Umbilical cord (tissue), 2 donors: ENCODE measurements at places on chromosomes 16 and 17.

DNA sequence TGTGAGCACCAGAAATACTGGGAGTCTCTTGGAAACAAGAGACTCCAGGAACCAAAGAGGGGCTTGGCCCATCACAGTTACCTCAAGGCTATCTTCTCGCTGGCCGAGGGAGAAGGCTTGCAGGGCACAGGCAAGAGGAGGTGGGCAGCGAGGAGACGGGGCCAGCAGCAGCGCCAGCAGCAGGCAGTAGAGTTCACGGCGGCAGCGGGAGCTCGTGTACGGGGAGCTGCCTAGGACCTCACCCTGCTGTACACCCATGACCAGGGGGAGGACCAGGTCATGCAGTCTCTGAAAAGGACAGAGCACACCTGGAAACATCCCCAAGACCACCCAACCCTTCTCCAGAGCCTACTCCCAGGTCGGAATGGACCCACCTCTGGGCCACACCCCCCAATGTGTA is 30.8 kb downstream of the PELP1 start:
- no peak for DNase-seq

DNA sequence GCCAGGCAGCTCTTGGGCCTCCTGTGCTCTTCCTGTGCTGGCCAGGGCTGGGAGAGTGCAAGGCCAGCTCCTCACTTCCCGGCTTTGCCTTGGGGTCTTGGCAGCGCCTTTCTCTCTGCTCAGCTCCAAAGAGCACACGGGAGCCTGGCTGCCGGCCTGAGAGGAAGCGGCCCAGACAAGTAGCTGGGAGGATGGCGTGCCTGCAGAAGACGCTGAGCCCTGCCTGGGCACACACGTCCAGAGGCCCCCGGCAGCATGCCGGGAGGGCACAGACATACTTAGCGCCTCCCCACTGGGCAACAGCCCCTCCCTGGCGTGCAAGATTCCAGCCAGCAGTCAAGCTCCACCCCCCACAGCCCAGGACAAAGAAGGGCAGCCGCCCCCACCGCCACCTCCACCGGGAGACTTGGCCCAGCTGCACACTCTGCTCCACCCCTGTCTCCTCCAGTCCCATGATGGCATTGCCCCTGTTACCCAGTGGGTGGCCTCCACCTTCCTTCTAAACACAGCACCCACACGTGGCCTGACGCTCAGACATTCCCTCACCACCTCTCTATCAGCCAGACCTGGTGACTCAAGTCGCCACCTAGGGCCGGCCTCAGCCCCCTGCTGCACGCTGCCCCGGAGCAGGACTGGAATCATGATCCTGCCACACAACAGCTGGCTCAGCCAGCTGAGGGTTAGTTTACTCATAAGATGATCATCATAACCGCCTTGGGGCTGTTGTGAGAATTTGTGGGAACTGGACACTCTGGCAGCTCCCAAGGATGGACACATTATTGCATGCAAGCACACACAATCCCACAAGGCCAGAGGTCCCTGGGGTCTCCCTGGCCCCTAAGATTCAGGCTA is 12.4 kb downstream of the SGCA start:
- peak; percentile 91 for DNase-seq

DNA sequence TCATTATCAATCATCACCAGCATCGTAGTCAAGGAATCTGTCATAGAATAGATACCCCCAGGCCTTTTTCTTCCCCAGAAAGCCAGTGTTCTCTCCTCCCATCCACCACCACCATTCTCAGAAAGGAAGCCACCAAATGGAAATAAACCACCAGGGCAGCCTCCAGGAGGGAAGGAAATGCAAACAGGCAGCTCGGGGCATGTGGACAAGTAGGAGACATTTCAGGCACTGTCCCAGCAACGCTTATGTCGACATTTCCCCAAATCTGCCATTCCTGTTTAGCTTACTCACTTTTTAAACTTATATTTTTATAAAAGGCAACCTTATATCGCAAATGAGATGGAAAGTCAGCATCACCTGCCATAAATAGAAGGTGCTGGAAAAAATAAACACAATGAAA is 15.8 kb downstream of the EMP2 start:
- no peak for DNase-seq

DNA sequence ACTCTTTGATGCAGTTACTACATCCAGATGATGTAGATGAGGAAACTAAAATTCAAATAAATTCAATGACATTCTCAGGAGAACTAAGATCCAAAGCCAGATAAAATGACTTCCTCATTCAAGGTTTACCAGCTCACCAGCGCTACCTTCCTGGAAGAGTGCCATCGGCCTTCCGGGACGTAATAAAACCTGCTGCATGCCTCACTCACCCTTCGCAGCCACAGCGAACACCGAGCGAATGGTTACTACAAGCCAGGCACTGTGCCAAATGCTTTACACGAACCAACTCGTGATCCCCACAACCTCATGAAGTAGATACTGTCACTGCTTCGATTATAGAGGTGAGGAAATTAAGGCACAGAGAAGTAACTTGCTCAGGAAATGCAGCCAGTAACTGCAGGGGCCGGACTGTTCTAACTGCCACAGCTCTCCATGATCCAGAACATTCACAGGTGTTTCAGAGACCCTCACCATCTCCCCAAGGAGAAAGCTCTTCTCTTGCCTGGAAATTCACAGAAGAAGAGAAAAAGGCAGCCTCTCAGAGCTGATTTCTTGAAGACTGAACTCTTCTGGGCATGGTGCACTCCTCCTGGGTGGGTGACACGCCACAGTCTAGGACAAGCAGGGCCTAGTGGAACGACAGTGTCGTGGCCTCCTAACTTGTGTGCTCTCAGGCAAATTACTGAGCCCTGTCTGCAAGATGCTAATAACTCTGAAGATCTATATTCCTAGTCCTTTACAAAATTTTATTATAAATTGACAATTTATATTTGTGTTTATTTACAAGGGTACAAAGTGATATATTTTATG is 46.8 kb downstream of the HIC1 start:
- no peak for DNase-seq

DNA sequence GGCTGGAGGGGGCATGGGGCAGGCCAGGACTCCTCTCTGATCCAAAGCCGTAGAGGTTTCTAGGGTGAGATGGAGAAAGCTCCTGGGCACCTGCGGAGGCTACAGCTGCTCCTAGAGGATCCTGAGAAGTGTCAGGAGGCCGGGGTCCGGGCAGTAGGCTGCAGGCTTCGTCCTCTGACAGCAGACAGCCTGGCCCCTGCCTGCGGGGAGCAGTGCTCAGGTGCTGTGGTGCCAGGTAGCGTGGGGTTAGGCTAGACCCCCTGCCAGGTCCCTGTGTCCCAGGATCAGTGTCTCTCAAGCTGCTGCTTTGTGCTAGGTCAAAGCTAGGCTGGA is 1.5 kb upstream of the MRPS34 start:
- DNase-seq = no peak

DNA sequence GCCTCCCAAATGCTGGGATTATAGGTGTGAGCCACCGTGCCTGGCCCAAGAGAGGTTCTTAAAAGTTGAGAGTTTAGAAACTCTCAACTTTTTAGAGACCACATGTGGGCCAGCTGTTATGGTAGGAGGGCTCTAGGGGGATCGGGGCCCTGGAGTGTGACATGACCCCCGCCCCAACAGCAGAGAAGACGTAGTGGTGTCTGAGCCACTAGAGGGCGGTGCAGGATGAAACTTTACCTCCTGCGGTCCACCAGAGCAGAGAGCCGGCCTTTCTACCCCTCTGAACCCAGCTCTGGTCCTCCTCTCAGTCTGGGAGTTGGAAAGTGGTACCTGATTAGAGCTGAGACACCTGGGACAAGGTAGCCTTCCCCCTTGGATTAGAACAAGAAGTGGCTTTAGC is 7.4 kb downstream of the CDK5RAP3 start:
- DNase-seq = peak; percentile 61

DNA sequence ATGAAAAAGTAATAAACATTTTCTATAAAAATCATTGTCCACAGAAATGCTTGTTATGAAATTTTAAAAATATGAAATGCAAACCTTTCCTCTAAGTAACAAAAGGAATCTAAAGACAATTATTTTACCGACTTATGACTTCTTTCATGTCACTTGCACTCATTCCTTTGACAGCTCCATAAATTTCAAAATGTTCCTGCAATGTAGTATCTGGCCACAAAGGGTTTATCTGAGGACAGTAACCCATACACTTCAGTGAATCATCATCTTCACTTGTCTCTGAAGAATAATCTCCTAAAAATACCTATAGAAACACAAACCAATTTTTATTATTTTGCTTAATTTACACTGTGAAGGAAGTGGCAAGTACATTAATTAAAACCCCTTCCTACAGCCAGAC is 25.6 kb upstream of the ABCA10 start:
- no peak for DNase-seq

DNA sequence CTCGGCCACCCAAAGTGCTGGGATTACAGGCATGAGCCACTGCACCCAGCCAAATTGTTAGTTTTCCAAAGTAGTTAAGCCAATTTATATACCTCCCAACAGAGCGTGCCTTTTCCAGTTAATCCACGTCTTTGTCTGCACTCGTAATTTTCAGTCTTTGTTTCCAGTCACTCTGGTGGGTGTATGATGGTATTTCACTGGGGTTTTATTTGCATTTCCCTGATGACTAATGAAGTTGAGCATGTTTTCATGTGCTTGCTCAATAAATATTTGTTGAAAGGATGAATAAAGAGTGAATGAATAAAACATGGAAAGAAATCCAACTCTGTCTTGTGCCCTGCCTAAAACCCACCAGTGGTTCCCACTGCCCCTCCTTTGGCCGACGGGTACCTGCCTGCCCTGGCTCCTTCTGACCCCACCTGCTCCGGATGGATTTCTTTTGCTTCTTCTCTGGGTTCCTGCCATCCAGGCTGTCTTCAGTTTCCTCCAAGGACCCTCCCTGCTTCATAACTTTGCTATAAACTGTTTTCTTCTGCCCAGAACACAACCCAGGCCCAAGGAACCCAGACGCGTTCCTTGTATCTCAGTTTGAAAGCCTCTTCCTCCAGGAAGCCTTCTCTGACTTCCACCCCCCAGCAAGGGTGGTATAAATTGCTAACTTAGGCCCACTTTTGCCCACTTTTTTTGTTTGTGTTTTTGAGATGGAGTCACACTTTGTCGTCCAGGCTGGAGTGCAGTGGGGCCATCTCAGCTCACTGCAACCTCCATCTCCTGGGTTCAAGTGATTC is 3.0 kb upstream of the ABCC1 start:
- DNase-seq = no peak

DNA sequence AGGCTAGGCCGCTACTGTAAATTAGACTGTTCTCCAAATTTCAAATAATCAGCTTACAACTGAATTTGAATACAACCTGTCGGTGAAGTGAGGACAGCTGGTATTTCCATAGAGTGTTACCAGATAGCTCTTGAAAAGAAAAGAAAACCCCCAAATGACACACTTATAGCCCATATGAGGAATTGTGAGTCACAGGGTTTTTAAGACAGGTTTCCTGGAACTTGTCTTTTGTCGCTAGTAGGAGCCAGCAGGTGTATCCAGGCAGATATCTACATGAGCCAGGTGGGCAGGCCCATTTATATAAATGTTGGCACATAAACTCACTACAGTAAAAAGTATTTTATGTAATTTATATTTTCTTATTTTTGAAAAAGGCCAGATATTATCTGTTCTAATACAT is 24.0 kb downstream of the TNRC6A start:
- DNase-seq = no peak

GRCh38 chr16:48117217-48118105 is 38.3 kb downstream of the ABCC12 start:
- peak; percentile 10 for DNase-seq

DNA sequence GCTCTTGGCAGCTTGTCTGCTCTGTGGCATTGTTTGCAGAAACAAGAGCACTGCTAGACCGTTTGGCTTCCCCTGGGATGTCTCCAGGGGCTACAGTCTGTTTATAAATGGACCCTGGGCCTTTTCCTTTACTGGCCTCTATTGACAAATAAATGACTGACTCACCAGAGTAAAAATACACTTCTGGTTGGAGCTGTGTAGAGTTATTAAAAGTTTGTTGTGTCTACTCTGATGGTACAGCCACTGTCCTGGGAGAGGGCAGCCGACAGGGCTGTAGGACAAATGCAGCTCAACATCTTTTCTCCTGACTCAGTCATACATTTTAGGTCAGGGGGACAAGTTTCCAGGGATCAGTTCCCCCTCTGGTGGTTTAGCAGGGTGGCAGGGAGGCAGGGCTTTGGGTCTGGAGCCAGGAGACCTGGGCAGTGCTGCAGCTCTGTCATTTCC is 30.0 kb downstream of the FOXL1 start:
- DNase-seq = no peak

GRCh38 chr17:81295676-81296381 is 722 bp upstream of the SLC38A10 start:
- no peak for DNase-seq

- peak; percentile 84 for DNase-seq
Observed at GRCh38 chr17:74671031-74671771, 41.5 kb downstream of the CD300LF start.

DNA sequence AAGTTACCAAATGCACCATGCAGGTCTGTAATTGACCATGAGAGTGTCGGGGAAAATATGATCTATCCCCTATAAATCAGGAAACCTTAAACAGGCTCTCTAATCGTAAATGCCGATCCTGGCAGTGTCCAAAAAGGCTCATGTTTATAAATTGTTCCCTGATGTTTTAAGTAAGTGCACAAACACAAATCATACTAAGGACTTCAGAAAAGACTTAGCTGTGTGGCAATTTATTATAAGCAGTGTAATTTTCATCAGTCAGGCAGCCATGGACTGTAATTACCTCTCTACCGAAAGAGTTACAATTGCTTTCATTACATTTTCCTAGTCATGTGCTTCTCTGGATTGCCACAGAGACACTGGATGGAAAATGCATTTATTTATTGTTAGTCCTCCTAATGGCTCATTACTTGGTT is 73.4 kb upstream of the COX10 start:
- no peak for DNase-seq

DNA sequence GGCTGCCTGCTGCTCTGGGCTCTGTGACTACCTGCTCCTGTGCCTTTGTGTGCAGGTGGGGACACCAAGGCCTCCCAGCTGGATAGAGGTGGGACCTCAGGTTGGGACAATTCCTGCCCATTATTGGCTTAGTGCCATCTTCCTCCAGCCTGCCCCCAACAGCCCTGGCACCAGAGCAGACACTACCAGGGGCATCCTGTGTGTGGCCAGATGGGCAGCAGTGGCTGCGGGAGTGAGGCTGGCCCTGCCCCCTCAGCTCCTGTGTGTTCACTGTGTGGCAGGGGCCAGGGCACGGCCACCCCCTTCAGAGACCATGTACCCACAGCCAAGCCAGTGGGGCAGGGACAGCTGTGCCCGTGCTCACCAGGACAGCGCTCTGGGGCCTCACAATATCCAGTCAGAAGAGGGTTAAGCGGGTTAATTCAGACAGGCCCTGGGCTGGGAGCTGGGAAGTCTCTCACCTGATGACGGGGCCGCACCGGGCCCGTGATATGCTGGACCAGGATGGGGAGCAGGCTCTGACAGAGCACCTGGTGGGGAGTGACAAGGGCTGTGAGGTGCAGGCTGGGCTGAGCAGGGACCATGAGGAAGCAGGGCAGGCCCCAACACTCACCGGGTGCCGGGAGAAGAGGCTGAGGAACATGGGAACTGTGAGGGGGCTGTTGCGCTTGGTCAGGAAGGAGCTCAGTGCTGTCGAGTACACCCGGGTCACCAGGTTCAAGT is 13.0 kb downstream of the MYBBP1A start:
- no peak for DNase-seq

DNA sequence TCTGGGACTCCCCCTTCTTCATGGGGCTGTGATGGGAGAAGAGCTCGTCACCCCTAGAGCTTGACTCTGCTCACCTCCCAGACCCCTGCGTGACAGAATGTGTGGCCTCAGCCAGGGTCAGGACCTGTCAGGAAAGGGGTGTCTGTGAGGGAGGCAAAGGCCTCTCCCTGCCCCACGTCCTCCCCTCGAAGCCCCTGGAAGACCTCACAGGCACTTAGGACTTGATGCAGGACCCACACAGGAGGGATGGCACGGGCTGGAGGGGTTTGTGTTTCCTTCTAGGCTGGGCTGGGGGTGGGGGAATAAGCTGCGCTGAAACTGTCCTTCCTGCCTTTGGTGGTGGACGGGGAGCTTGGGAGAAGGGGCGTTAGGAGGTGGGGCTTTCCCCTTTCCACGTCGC is 11.0 kb upstream of the CLUH start:
- no peak for DNase-seq
